ENCODE measurements at places on chromosomes 13 and 19. TPM values are rescaled to one million over a fixed set of nuclear protein-coding genes. Genes with fewer than 3 reads are reported as not detected.

DNA sequence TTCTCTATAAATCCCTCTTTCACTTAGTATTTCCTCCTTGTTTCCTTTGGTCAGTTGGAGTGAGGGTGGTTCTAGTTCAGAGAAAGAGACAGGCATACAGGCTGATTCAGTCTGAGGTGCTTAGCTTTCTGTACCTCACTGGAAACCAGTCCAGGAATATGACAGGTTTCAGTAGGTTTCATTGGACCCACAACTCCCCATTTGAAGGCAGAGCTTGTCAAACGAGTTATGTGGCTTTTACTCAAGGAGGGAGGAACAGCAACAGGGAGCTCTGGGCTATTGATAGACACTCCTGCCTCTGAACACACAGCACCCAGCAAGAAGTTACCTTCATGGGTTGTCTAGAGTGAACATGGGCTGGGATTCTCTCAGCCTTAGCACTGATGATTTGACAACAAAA, 14.5 kb downstream of the ACTN4 start:
- H3K36me3 ChIP-seq, result peaks cover 39% of the 10 kb centered on the region
- DNase-seq, result no peak
- H3K27me3 ChIP-seq, result no peaks in the 10 kb centered on the region
- peaks cover 81% of the 10 kb centered on the region for H3K4me1 ChIP-seq
- no peak overlapping the region for H3K27ac ChIP-seq

DNA sequence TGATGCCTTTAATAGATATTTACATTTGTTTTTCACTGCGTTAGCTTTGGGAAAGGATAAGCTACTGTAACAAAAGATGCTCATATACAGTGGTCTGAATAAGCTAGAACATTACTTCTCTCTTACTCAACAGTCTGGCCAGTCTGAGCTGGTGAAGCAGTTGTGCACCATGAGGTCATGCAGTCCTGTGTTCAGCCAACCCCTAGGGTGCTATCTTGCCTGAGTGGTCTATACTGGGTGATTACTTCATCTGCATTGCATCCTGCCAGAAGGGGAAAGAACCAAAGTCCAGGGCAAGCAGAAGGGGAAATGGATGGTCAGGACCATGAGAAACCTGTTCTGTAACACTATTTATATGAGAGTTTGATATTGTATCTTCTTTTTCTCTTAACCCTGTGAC, 31.5 kb downstream of the ERCC5 start:
- peaks cover 40% of the 10 kb centered on the region for H3K36me3 ChIP-seq
- peaks cover 2% of the 10 kb centered on the region for H3K4me1 ChIP-seq
- DNase-seq, result no peak
- no peaks in the 10 kb centered on the region for H3K27me3 ChIP-seq
- H3K27ac ChIP-seq, result no peak overlapping the region

- H3K4me1 ChIP-seq, result no peaks in the 10 kb centered on the region
- no peaks in the 10 kb centered on the region for H3K27me3 ChIP-seq
- no peaks in the 10 kb centered on the region for H3K36me3 ChIP-seq
- H3K4me3 ChIP-seq, result no peak overlapping the region
Observed at GRCh38 chr13:80436571-80437169, 95.7 kb upstream of the SPRY2 start.

DNA sequence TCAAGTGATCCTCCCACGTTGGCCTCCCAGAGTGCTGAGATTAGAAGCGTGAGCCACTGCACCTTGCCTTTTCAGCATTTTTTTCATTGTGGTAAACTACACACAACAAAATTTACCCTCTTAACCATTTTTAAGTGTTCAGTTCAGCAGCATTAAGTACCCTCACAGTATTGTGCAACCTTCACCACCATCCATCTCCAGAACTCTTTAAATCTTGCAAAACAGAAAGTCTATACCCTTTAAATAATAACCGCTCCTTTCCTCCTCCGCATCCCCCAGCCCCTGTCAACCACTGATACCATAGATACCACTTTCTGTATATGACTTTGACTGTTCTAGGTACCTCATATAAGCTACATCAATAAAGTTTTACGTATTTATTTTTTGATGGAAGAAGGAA, 20.8 kb upstream of the CASP14 start:
- no peaks in the 10 kb centered on the region for H3K27me3 ChIP-seq
- H3K4me3 ChIP-seq, result no peak overlapping the region

GRCh38 chr19:29564574-29565005, 38.8 kb downstream of the VSTM2B start:
- no peaks in the 10 kb centered on the region for H3K36me3 ChIP-seq
- H3K27me3 ChIP-seq, result peaks cover 14% of the 10 kb centered on the region
- no peak overlapping the region for H3K27ac ChIP-seq
- no peak for DNase-seq
- no peak overlapping the region for H3K4me3 ChIP-seq
- H3K4me1 ChIP-seq, result peaks cover 3% of the 10 kb centered on the region

DNA sequence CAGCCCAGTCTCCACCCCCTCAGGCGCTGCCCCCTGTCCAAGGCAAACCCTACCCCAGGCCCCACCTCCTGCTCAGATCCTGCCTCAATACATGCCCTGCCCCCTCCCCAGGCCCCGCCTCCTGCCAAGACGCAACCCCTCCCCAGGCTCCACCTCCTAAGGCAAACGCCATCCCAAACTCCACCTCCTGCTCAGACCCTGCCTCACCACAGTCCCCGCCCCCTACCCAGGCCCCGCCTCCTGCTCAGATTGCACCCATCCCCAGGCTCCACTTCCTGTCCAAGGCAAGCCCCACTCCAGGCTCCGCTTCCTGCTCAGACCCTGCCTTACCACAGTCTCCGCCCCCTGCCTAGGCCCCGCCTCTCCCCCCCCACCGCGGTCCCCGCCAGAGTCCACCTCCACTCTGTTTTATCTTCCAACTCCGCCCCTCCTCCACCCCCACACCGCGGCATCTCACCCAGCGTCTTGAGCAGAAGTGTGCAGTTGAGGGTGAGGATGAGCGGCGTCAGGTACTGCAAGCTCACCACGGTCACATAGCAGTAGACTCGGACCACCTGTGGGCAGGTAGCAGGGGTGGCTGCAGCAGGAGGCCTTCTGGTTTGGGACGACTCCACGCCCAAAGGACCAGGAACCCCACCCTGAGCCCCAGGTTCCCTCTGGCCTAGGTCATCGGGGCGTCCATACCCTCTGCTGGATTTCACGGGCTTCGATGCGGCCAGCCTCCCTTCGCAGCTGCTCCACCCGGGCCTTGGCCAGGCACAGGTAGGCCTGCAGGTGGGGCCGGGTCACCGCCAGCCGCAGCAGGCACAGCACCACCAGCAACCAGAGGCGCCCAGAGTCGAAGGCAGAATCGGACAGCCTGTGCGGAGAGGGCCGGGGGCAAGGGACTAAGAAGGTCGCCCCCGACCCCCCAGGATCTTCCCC, 17.7 kb downstream of the TMEM161A start:
- no peaks in the 10 kb centered on the region for H3K27me3 ChIP-seq
- no peak overlapping the region for H3K4me3 ChIP-seq
- peaks cover 4% of the 10 kb centered on the region for H3K4me1 ChIP-seq
- H3K36me3 ChIP-seq, result peaks cover 20% of the 10 kb centered on the region

- no peak for DNase-seq
- no peak overlapping the region for H3K27ac ChIP-seq
- H3K27me3 ChIP-seq, result no peaks in the 10 kb centered on the region
- peaks cover 31% of the 10 kb centered on the region for H3K4me1 ChIP-seq
- H3K4me3 ChIP-seq, result no peak overlapping the region
Observed at GRCh38 chr13:51937320-51938290, 73.6 kb downstream of the ATP7B start.

DNA sequence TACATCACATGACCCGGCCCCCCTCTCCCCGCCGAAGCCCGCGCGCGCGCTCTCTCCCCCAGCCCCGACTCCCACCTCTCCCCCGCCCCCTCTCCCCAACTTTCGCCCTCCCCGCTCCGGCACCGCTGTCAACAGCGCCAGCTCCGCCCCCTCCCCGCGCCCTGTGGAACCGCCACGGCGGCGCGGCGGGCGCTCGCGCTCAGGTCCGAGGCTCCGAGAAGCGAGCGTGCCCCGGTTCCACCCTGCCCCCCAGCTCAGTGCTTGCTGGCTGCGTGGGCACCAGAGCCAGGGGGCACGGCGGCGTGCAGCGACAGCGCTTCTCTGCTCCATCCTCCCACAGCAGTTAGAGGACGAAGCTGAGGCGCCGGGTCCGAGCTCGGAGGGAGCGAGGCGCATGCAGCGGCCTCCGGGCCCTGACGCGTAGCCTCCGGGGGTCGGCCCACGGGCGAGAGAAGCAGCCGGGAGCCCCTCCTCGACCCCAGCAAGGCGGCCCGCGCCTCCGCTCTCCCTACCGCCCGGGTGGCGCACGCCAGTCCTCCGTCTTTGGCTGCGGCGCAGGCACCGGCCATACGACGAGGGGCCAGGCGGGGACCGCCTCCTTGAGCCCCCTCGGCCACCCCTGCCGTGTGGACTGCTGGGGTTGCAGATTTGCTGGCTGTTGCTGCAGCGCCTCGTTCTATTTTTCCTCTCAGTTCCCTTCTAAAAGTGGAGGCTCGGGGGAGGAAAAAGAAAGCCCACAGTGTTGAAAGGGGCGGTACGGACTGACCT, 109.5 kb downstream of the KCNRG start:
- H3K4me3 ChIP-seq, result peak overlapping the region; percentile 81
- peaks cover 27% of the 10 kb centered on the region for H3K36me3 ChIP-seq
- peaks cover 23% of the 10 kb centered on the region for H3K27me3 ChIP-seq
- peaks cover 49% of the 10 kb centered on the region for H3K4me1 ChIP-seq

DNA sequence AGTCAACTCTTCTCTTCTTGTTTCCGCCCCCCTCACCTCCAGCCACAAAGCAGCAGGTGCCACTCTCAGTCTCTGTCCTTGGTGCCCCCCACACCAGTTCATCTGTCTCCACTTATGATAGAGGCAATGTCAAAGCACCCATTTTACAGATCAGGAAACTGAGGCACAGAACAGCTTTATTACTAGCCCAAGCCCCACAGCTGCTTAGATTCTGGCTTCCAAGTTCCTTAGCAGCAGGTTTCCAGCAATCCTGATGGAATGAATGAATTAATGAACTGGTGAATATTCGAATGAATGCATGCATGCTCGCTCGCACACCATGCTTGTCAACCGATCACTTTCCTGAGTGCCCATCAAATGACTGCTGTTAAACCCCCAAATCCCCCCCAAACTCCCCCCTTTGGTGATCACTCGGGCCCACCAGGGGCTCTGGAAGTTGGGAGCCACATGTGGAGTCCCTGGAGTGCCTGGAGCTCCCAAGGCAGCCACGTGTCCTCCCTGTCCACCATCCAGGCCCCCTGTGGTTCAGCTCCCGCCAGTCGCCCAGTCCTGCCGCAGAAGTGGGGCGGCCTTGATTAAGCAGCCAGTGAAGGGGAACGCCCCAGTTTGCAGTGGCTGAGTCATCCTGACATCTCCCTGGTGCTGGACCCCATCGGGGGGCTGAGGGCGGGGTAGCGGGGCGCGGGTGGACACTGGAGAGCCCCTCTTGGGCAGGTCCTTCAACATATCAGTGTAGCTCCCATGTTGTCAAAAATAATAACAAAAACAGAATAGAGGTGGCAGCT, 6.8 kb downstream of the PTPRS start:
- no peaks in the 10 kb centered on the region for H3K36me3 ChIP-seq
- no peak overlapping the region for H3K4me3 ChIP-seq
- no peak for DNase-seq

DNA sequence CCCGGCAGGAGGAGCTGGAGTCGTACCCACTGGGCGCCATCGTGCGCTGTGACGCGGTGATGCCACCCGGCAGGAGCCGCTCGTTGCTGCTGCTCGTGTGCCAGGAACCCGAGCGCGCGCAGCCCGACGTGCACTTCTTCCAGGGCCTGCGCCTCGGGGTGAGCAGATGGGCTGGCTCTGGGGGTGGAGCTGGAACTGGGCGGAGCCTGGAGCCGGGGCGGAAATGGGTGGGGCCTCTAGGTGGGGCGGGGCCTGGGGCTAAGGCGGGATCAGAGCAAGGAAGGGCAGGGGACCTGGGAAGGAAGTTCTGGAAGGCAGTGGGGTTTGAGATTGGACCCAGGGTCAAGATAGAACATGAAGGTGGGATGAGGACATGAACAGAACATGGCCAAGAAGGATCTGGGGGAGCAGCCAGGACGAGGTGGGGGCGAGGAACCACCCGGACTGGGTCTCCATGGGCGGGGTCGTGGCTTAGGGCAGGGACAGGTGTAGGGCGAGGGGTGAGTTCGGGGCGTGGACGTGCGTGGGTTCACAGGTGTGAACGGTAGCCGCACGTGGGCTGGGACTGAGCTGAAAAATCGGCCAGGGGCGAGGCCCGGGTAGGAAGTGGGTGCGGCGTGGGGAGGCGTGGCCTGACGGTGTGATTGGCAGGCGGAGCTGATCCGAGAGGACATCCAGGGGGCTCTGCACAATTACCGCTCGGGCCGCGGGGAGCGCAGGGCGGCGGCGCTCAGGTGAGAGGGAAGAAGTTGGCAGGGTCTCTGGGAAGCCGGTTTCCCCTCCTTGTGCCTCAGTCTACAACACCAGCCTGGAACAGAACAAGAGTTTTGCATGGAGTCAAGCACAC, 4.7 kb downstream of the EPS8L1 start:
- peak overlapping the region; percentile 90 for H3K27ac ChIP-seq
- peaks cover 30% of the 10 kb centered on the region for H3K4me1 ChIP-seq
- peak; percentile 76 for DNase-seq
- peaks cover 27% of the 10 kb centered on the region for H3K27me3 ChIP-seq
- H3K36me3 ChIP-seq, result peaks cover 10% of the 10 kb centered on the region
- H3K4me3 ChIP-seq, result peak overlapping the region; percentile 75

DNA sequence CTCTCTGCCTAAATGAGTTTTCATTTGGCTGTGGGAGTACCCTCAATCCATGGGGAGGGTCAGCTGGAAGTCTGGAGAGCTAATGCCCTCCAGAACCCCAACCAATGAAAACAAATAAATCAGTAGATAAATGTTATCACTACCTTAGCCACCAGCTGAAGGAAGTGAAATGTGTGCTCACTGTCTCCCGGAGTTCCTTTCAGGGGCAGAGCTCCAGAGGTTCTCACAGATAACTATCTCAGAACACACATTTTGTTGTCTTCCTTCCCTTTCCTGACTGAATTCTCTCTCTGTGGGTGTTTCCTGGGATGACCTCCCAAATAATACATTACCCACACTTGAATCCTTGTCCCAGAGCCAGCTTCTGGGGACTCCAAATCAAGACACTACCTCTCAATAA, 779.6 kb downstream of the DIAPH3 start:
- DNase-seq, result no peak
- H3K27ac ChIP-seq, result no peak overlapping the region
- H3K4me3 ChIP-seq, result no peak overlapping the region
- no peaks in the 10 kb centered on the region for H3K36me3 ChIP-seq
- H3K4me1 ChIP-seq, result no peaks in the 10 kb centered on the region

- no peak for DNase-seq
- no peaks in the 10 kb centered on the region for H3K4me1 ChIP-seq
- no peaks in the 10 kb centered on the region for H3K36me3 ChIP-seq
- H3K27ac ChIP-seq, result no peak overlapping the region
Observed at GRCh38 chr13:111475488-111475887, 155.0 kb downstream of the TEX29 start.

- H3K27ac ChIP-seq, result no peak overlapping the region
- H3K4me3 ChIP-seq, result no peak overlapping the region
- H3K4me1 ChIP-seq, result peaks cover 8% of the 10 kb centered on the region
- H3K36me3 ChIP-seq, result no peaks in the 10 kb centered on the region
Observed at GRCh38 chr19:4583961-4584669, 24.6 kb upstream of the SEMA6B start.

The JSRP1 gene
- total RNA-seq, result not detected

The TNNT1 gene
- not detected for total RNA-seq

The CNOT3 gene
- 64.8 TPM for total RNA-seq

The PRODH2 gene
- total RNA-seq, result not detected

The MBD3L2 gene
- not detected for total RNA-seq

The ZNF229 gene
- total RNA-seq, result 0.60 TPM

The KCTD15 gene
- 2.5 TPM for total RNA-seq
